Ureter (tissue), 1 donor: ENCODE measurements at places on chromosomes 3 and 15. TPM values are rescaled to one million over a fixed set of nuclear protein-coding genes. Genes with fewer than 3 reads are reported as not detected.
A peak's percentile ranks its signal among the peaks of the same experiment; 100 is the strongest.

The IL17RE gene
- 11.9 TPM for total RNA-seq

The PLD1 gene
- 43.7 TPM for total RNA-seq

The SERPINI2 gene
- total RNA-seq, result 0.55 TPM

The HCN4 gene
- total RNA-seq, result 0.08 TPM

The SPINK8 gene
- 12.0 TPM for total RNA-seq

The FBXW12 gene
- 0.23 TPM for total RNA-seq

The ADCY5 gene
- total RNA-seq, result 27.8 TPM

DNA sequence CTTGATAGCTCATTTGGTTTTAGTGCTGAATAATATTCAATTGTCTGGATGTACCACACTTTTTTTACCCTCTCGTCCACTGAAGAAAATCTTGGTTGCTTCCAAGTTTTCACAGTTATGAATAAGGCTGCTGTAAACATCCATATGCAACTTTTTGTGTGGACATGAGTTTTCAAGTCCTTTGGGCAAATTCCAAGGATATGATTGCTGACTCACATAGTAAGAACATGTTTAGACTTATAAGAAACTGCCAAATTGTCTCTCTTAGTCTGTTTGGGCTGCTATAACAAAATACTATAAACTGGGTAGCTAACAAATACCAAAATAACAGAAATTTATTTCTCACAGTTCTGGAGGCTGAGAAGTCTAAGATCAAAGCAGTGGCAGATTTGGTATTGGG is 59.5 kb upstream of the TNFSF10 start:
- DNase-seq, result no peak

DNA sequence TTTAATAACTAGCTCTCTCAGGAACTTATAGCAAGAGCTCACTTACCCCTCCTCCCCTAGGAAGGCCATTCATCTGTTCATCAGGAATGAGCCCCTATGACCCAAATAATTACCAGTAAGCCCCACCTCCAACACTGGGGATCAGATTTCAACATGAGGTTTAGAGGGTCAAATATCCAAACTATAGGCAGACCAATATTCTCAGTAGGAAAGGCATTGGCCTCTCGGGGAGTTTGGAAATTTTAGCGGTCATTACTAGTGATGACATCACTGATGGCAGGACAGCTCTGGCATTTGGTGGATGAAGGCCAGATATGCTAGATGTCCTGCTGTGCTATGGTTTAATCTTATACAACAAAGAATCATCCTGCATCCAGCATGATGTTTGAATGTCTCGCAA is 15.2 kb upstream of the CD47 start:
- no peak for DNase-seq

- no peak for DNase-seq
These were observed 12.2 kb downstream of the ROBO2 start for GRCh38 chr3:77052051-77052501.

DNA sequence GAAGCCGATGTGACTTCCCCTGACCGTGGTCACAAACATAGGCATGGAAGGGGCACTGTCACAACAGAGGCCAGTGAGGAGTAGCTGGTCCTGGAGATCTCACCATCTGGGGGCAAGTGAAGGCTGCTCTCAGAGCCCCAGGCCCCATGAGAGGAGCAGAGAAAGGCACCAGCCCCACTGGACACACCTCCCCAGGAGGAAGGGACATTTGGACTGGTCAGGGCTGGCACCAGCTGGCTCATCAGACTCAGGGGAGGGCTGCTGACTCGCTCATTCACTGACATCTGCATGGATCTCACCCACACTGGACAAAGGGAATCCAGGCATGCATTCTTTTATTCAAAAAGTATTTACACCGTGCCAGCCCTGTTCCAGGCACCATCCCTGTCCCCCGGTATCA is 26.8 kb downstream of the ESYT3 start:
- no peak for DNase-seq

DNA sequence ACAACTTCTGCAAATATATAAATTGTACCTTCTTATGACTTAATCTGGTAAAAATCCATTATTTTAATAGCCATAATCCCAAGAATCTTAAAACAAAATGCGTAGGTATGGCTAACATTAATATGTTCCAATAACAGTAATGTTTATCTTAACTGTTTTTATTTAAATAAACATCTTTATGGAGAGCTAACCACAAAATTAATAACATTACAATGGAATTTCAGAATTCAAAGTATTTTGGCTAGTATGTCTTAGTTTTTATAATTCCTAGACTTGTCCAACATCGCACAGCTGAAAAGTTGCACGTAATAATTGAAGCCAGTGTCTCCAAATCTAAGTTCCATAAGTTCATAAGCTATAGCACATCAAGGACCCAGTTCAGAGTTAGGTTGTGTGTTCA is 47.6 kb downstream of the ANKRD28 start:
- DNase-seq, result no peak

GRCh38 chr3:175805825-175806224 is 946.7 kb downstream of the NAALADL2 start:
- no peak for DNase-seq

DNA sequence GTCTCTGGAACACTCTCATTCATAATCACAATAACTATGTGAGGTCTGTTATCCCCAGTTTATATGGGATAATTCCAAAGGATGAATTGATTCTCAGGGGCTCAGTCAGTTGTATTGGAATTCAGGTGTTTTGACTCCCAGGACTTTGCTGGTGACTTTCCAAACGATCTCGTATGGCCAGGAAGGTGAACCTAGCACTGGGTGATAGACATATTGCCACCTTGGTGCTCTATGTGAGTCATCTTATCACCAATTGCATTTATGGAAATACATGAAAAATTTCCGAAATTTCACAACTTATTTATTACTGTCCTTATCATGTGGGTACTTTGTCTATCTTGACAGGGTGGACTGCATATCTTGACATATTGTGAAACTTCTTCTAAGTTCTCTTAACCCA is 287.3 kb downstream of the WDR72 start:
- no peak for DNase-seq

DNA sequence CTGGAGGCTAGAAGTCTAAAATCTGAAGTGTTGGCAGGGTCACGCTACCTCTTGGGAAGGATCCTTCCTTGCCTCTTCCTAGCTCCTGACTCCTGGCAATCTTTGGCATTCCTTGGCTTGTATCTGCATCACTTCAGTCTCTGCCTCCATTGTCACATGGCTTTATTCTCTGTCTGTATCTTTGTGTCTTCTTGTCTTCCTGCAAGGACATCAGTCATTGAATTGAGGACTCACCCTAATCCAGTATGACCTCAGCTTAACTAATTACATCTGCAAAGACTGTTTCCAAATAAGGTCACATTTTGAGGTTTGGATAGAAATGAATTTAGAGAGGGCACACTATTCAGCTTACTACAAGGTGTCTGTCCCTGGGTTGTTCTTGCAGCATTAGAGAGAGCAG is 31.1 kb upstream of the UTS2B start:
- no peak for DNase-seq

GRCh38 chr3:24088782-24089181 is 143.7 kb downstream of the NR1D2 start:
- no peak for DNase-seq

DNA sequence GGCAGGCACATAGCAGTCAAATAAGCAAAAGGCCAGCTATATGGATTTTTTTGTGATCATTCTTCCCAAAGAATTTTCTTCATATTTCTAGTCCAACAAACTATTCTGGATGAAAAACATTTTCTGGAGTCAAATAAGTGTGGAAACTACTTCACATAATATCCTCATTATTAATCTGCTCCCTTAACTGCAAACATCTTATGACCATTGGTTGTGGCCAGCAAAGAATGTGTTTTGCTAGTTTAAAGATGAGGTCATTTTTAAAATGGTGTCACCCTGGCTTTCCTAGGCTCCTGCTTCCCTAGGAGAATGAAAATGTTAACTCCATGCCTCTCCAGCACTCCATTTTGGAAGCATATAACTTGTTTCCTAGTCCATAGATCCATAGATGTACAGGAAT is 118.8 kb downstream of the SST start:
- no peak for DNase-seq

GRCh38 chr15:78679089-78679511 is 38.1 kb upstream of the CHRNB4 start:
- DNase-seq, result no peak

GRCh38 chr15:81069909-81070308 is 64.2 kb upstream of the CFAP161 start:
- DNase-seq, result peak; percentile 24

GRCh38 chr15:44633603-44634002 is 29.9 kb downstream of the SPG11 start:
- DNase-seq, result no peak

DNA sequence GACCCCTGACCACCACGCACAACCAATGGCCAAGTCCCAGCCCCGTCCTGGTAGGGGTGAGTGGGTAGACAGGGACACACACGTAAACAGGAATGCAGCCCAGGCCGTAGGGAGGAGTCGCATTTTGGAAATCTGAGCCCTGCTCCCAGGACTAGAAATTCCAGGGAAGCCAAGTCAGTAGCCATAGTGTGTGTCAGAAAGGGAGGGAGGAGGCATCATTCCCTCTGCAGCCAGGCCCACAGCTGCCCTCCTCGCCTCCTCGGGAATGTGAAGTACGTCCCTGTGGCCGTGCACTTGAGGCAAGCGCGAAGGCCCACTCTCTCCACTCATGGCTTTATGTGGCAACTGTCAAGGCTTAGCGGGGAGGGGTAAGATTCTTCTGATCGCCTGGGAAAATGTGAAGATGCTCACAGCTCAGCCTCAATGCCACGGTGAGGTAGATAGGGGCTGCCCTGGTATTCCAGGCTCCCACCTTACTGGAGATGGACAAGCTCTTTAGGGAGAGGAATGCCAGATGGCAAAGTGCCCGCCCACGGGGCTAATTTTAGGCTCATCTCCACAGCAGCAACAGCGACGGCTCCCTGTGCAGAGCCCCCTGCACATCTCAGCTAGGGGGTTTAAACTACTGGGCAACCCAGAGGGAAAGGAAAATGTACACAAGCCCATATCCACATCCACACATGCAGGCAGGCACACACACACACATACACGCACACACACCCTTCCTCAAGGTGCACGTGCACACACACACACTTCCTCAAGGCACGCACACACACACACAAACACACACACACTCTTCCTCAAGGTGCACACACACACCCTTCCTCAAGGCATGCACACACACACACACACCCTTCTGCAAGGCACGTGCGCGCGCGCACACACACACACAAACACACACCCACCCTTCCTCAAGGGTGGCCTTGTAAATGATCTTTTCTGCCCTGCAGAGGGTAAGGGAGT is 65.5 kb downstream of the ADCY5 start:
- no peak for DNase-seq

- no peak for DNase-seq
These were observed 19.6 kb upstream of the CSPG4 start for GRCh38 chr15:75732177-75732808.
